ENCODE measurements at places on chromosomes 11 and 22.

DNA sequence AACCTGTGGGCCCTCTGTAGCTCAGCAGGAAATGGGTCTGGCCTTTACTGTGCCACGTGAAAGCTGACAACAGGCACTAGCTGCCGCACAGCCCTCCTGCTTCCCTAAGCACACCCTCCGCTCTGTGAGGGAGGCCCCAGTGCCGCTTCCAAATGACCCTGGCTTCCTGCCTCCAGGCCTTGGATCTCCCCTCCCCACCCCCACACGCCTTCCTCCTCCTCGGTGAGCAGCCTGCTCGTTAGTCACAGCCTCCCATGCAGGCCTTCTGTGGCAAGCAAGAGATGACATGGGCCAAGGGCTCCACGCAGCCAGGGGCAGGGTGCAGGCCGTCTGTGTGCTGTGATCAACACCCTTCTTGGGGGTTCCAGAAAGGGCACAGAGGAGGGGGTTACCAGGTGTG lies 15.3 kb upstream of the RASL10A start:
- DNase-seq: no peak

- no peak for DNase-seq
Measured at GRCh38 chr11:129767827-129768226, 47.8 kb upstream of the TMEM45B start.

DNA sequence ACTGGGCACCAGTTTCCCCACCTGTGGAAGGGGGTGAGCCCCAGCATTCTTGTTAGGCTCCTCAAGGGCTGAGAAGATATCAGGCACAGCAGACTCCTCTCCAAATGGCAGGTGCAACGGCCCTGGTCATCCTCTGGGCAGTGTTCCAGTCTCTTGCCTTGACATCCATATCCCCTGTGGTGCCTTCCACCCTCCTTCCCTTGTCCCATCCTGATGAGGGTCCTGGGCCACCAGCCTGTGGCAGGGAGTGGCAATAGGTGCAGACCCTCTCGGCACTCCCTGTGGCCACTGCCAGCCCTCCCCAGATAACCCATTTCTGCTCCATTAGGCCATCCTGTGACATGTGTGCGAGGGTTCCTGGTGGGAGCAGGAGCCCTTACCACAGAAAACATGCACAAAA lies 78.8 kb upstream of the NECTIN1 start:
- no peak for DNase-seq

DNA sequence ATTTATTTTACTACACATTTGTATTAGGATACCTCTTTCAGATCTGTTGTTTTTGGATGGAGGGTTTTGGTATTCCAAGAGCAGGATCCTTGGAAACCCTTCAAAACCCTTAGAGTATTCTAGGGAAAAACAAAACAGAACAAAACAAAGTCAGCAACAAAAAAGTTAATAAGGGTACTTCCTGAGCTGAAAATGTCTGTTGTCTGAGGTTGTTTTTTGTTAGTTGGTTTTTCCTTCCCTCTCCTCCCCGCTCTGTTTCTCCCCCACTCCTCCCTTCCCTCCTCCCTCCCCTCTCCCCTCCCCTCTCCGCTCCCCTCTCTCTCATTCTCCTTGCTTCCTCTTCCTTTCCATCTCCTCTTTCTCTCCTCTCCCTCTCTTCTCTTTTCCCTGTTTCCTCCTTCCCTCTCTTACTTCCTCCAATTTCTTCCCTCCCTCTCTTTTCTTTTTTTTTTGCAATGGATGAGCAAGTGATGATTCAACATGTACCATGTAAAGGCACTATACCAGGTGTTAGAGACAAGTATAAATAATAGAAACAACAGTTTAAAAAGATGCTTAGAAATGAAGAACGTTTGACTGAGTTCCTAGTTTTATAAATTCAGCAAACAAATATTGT lies 160.6 kb downstream of the TMEM135 start:
- no peak for DNase-seq

DNA sequence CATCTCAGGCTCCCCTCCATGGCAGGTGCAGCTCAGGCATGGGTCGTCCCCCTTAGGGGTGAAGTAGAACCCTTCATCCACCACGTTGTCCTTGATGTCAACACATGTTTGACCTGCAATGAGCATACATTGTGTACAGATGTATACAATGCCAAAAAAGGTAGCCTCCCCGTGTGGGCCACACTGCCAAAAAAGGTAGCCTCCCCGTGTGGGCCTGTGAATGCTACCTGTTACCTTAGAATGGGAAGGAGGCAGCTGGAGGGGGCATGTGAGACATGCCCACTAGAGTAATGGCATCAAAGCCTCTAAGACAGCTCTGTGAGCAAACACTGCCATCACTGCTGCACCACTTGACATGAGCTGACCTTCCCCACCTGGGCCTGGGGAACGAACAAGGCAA lies 73.7 kb downstream of the DGCR2 start:
- DNase-seq: no peak

DNA sequence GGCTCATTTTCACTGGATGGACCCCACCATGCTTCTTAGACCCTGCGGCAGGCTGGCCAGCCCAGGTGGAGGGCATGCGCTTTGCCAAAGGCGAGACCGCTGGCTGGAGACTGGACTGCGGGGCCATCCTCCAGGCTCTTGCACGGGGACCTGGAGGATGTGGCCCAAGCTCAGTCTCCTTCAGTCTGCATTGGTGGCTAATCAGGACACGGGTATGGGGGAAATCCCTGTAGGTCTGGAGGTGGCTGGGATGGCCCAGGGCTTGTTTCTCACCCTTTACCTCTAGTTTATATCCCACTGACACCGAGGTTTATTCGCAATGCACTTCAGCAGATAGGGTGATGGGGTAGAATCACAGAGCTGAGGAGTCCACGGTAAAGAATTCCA lies 45.0 kb downstream of the BCR start:
- DNase-seq: no peak

- no peak for DNase-seq
Measured at GRCh38 chr22:32226326-32227104, 21.6 kb upstream of the RFPL2 start.

DNA sequence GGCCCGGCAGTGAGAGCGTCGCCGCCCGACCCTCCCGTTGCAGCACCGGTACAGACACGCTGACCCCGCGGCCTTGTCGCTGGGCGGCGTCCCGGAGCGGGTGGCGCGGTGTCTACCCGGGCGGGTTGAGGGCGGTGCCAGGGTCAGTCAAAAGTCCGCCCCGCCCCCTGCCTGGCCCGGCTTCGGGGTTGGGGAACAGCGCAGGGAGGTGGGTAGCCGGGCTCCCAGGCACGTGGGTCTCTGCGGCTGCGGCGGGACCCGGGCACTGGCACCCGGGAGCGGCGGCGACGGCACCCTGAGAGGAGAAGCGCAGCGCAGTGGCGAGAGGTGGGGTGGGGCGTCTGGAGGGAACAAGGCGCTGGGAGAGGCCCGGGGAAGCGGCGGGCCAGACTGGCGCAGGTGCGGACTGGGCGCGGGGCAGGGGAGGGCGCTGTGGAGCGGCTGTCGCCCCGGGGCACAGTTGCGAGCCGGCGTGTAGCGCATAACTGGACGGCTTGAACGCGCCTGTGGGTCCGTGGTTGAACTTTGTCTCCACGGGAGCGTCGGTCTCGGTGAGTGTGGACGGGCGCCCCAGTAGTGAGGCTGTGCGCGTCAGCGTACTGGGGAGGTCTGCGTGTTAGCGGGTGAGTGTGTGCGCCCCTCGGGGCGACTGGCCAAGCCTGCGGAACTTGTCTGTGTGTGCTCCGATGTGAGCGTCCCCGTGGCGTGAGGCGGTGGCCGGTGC lies at the start of gene P2RY2:
TSS of gene P2RY2 (plus strand) at position 176 of the 724 bp plus-strand sequence. CDS start 15,879 bp downstream, outside the sequence.
- DNase-seq: peak; percentile 17

- no peak for DNase-seq
Measured at GRCh38 chr22:17074648-17075002, 10.2 kb upstream of the IL17RA start.

- no peak for DNase-seq
Measured at GRCh38 chr22:36244522-36245391, 5.4 kb upstream of the APOL2 start.

DNA sequence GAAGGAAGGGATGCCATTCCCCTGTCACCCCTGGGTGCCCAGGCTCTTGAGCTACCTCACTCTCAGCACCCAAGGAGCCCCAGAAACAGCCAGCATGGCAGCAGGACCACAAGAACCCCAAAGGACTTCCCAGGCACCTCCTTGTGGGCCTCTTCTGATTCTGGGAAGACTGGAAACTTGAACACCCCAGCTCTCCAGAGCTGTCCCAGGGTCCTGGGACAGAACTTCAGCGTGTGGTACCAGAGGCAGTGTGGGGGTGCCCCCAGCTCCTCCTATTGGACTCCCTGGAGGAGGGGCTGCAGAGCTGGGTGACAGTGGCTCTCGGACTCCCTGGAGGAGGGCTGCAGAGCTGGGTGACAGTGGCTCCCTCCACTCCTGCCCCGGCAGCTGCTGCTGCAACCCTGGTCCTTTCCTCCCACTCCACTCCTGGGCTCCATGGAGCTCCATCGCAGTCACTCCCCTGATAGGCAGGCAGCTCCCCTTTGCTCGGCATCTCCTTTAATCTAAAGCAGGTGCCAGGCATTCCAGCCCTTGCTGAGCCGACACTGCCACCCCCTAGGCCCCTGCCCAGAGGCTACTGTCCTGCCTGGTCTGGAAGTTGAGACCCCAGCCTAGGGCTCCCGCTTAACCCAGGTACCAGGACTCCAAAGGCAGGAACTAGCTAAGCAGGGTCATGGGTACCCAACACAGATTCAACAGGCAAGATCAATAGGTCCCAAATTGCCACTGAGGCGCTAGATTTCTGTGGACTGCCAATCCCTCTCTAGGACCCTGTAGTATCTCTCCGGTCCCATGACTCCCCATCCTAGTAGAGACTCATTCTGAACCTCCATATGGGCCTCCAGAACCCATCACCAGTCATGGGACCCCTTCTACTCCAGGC lies 2.7 kb downstream of the BCL9L start:
- DNase-seq: no peak

DNA sequence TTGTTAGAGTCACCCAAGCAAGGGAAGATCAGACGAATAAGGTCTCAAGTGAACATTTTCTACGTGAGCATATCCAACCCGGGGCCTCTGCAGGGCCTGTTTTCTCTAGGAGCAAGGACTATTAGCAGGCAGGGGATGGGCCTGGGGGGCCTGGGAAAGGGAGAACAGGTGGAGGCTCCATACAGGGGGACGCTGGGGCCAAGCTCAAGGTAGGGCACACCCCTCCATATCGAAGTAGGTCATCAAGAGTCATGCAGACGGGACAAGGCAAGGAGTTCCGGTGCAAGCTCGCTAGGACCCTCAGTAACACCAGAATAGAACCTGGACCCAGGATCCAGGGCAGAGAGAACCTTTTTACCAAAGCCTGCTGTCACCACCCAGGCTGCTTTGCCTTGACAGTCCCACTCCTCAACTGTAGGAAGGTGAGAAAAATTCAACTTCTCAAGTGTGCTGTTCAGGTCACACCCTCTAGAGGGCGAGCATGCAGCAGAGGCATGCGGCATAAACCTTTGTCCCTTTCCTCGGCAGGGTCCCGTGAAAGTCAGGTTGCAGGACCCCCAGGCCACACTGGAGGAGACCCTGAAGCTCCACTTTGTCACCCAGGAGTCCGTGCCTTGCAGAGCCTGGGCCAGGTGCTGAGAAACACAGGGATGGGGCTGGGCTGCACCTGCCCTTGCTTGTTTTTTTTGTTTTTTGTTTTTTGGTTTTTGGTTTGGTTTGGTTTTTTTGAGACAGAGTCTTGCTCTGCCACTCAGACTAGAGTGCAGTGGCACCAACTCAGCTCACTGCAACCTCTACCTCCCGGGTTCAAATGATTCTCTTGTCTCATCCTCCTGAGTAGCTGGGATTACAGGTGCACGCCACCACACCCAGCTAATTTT lies 8.6 kb upstream of the APOBEC3B start:
- DNase-seq: peak; percentile 60

DNA sequence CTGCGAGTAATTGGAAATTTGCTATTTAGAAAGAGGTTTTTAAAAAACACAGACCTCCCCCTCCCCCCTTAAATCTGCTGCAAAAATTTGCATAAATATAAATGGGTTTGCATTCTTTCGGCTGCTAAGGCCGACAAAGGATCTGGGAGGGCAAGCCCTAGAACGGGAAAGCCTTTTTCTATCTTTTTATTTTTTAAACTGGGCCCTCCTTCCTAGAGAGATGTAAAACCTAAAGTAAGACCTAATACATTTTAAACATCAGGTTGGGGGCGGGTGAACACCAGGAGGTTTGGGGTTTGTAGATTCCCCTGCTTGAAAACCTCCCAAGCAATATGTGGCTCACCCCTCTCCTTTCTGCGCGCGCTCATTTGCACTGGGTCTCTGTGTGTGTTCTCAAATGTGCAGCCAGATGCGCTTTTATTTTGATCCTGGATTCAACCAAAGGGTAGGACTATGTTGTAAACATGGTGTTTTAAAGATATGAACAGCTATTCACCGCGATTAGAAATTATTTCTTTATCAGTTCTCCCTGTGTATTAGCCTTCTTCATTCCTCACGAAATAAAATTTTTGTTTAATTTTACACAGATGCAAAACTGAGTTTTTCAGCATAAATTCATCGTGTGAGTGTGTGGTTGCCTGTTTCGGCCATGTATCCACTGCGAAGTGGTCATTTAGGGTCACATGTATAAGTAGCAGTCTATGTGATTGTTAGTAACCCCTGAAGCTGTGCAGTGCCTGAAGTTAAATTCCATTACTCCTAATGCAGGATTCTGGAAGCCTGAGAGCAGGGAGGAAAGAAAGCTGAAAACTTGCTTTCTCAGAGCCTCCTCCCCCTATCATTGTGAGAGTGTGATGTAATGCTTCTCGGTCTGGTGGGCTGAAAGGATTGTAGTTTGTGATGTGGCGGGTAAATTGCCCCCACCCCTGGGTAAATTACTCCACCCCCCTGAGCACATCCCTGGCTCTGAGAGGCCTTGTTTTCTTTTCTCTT lies 988 bp downstream of the TNRC6B start:
- DNase-seq: peak; percentile 56

DNA sequence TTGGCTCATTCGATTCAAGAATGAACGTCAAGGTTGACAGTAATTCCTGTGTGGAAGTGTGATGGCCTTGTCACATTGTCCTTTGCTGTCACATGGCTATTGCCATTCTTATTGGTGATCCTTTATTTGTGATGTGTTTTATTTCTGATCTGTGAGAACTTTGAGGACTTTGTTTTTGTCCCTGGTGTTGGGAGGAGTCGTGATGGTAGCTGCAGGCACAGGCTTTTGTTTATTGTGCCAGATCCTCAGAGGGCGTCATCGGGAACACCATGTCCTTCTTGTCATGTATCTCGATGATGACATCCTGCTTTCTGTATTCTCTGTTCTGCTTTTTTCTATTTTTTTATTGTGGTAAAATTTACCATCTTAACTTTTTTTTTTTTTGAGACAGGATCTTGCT lies 5.6 kb downstream of the PICK1 start:
- no peak for DNase-seq

- DNase-seq: no peak
Measured at GRCh38 chr11:2685051-2685450, 14.7 kb downstream of the KCNQ1OT1 start.

GRCh38 chr11:47271328-47271727 lies 1.4 kb downstream of the MADD start:
- DNase-seq: no peak

DNA sequence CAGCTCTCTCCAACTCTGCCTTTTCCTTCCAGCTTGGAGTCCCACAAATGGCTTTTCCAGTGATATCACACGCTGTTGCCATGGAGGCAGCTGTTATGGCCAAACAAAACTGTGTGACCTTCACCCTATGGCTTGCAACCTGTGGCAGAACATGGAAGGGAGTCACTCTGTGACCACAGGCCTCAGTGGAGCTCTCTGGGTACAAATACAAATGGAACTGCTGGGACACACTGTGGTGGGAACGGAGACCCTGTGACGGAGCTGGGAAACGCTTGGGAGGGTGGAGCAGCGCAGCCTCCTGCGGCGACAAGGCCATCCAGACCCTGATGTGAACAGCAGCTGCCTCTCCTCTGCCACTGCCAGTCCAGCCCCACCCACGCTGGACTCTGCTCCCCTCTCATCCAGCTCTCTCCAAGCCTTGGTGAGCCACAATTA lies 162.5 kb downstream of the ETS1 start:
- no peak for DNase-seq

- DNase-seq: no peak
Measured at GRCh38 chr11:98600103-98600502, 420.6 kb upstream of the CNTN5 start.
